H1 (cell line): ENCODE measurements at places on chromosomes 1 and 21.

- no peak for DNase-seq
Measured at GRCh38 chr1:213883618-213884017, 104.2 kb upstream of the PROX1 start.

DNA sequence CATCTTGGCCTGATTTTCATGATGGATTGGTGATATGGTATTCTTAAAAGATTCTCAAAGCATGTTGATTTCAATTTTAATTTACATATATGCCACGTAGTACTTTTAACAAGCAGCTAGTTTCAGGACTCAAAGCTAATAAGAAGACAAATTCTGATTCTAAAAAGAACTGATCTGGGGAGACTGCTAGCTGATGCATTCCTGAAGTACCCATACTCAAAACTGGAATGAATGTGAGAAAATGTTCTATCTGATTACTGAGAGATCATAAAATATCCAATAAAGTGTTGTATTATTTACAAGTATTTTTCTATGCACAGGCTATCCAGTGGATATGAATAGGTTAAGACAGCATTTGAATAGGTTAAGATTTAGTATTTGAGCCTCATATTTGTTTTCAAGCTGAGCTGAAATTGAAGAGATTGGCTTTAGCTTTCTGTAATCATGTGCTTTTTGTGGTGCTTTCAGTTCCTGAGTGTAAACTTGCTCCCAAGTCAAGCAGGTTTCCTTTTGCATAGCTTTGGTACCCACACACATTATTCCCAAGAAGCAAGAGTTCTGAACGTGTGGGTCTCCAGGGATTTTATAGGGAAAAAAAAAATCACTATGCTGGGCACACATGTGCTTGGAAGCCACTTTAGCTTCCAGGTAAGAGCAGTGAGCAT is 114.1 kb downstream of the VPS13D start:
- no peak for DNase-seq

GRCh38 chr1:199747984-199748383 is 279.5 kb upstream of the NR5A2 start:
- DNase-seq: peak; percentile 51

DNA sequence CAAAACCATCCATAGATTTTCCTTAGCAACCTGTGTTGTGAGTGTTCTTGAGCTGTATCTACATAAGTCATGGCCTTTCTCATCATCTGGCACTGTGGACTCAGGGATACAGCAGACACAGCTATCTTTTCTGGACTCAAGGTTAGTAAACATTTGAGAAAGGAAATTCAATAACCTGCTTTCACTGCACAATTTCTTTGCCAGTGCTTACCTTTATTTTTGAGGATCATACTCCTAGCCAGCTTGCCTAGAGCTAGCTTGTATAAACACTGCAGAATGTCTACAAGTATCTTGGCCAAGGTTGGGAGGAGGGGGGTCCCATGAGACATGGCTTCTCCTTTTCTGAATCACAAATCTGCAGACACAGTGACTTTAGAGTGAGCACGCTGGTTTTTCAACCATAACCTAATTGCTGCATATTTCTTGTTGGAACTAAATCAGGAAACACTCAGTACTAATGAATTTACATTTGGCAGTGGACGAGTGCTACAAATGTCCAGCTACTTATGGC is 27.2 kb downstream of the ADAMTS5 start:
- no peak for DNase-seq

GRCh38 chr1:228376262-228376628 is 30.4 kb downstream of the TRIM11 start:
- no peak for DNase-seq

DNA sequence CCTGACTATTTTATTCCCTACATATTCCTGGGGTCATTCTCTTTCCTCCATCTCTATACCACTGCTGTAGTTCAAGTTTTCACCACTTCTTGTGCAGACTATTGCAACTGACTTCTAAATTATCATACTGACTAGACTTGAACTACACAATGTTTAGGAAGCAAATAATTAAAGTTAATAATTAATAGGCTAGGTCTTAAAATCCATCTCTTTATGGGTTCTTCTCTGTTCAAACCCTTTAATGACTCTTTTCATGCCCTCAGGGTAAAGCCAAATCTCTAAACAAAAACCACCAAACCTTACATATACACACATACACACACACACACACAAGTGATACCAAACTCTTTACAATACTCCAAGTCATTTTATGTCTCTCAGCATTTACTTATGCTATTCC is 22.3 kb upstream of the MOB3C start:
- no peak for DNase-seq

- no peak for DNase-seq
Measured at GRCh38 chr1:237932816-237933215, 42.1 kb upstream of the ZP4 start.

DNA sequence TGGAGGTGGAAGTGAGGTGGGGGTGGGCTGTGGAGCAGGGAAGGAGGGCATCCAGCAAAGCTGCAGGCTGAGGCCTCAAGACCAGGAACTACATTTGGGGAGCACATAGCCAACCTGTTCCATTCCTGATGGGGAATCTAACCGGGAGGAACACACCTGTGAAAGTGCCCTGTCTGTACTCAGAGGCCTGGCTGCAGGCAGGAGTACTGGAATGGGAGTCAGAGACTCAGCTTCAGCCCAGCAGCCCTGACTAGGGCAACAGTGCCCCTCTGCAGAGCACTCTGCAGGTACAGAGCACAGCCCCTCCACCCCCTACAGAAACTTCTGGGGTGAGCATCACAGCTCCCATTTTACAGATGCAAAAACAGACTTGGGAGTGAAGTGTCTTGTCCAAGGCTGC is 126.4 kb downstream of the DMRTB1 start:
- no peak for DNase-seq

DNA sequence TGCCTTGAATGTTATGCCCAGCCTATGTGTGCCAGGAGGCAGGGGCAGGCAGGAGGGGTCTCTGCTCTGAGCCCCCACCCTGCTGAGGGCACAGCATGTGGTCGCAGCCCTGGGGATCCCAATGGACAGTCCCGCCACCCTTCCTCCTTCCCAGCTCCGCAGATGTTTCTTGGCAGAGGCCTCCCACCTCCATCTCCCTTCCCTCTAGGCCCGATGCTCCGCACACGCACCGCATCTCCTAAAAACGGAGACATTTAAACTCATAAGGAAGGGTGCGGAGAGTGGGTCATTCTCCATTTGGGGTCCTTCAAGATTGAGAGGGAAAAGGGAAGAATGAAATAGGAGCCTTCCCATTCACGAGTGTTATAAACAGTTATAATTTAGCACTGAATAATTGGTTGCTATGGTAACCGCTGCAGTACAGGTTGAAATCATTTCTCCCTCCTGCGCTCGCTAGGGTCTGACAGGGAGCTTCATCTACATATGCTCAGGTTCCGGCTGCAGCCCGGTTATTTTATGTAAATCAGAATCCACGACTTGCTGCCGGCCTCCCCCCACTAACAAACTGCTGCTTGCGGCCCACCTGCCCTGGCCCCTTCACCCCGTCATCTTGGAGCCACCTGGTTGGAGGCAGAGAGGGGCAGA is 16.0 kb downstream of the CHD5 start:
- DNase-seq: no peak

GRCh38 chr1:45512641-45513054 is 9.0 kb downstream of the PRDX1 start:
- DNase-seq: peak; percentile 68

- peak; percentile 42 for DNase-seq
Measured at GRCh38 chr1:7298749-7299151, 472.3 kb upstream of the VAMP3 start.

DNA sequence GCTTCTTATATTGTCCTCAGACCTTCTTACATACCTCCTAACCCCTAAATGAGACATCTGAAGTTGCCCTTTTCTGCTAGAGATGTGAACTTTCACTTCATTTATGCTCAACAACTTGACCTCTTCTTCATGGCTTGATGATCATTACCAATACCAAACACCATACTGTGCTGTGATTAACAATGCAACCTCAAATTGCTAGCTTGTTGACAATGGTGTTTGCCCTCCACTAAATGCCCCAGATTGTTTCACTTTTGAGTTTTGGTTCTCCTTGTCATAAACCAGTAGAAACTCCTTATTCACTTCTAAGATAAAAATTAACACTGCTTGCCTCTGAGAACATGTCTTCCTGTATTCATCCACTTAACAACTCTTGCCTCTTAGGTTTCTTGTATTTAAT is 5.6 kb downstream of the JAK1 start:
- DNase-seq: no peak

DNA sequence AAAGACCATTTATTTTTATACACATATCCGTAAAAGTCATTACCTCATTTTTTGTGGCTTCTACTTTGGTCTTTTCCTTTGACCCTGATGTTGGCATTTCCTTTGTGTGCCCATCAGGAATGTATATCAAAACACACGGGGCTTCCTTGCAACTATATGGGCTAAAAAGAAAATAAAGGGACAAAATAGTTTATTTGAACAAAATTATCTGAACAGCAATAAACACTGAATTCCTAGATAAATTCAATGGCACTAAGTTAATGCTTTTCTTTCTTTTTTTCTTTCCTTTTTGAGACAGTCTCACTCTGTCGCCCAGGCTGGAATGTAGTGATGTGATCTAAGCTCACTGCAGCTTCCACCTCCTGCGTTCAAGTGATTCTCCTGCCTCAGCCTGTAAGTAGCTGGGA is 45.2 kb downstream of the EPRS1 start:
- DNase-seq: no peak

- no peak for DNase-seq
Measured at GRCh38 chr1:211751438-211751837, 76.0 kb upstream of the NEK2 start.

DNA sequence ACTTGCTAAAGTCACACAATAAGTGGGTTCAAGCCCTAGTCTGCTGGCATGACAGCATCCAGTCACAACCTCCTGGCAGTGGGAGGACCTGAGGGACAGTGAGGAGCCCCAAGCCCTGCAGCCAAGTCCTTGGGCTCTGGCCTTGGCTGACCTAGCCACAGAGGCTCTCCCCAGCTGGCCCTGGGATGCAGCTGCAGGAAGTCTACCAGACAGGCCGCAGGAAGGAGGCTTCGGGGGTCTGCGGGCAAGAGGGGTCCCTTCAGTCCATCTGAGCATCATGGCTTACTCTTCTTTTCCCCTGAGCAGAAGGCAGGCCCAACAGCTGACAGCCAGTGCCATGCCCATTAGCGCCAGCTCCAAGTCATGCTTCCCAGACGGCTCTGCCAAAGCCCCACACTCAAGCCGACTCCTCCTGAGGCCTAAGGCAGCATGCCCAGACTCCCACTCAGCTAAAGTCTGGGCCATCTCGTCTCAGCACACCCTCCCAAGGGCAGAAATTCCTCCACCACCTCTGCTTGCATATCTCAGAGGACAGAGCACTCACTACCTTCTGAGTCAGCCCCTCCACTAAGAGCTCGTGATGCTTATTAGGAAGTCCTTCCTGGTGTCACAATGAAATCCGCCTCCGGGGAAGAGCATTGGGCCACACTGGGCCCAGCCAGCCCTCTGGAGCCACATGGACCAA is 20.1 kb downstream of the SLC1A7 start:
- DNase-seq: no peak

- no peak for DNase-seq
Measured at GRCh38 chr1:196433000-196433399, 175.2 kb downstream of the KCNT2 start.

GRCh38 chr1:228683428-228683827 is 51.9 kb upstream of the RHOU start:
- DNase-seq: no peak

GRCh38 chr1:159468321-159468720 is 28.8 kb downstream of the OR10J1 start:
- DNase-seq: no peak

- no peak for DNase-seq
Measured at GRCh38 chr21:16194788-16195537, 465.2 kb downstream of the USP25 start.

DNA sequence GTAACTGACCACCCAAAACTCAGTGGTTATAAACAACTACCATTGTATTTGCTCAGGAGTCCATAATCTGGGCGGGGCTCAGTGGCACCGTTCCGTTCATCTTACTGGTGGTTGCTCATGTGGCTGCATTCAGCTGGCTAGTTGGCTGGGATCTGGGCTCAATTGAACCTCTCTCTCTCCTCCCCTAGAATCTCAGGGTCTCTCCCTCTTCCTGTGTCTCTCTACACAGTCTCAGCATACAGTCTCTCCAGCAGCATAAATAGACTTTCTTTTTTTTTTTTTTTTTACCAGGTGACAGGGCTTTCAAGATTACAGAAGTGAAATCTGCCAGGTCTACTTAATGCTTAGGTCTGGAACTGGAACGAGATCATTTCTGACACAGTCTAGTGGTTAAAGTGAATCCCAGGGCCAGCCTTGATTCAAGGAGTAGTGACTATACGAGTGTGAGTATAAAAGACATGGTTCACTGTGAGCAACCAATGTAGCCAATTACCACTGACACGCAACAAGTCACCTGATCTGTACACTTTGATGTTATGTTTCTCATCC is 193.7 kb upstream of the ESRRG start:
- no peak for DNase-seq
